Stimulated activated CD4-positive, alpha-beta T cell treated with anti-CD3 and anti-CD28 coated beads, Interleukin-12 subunit alpha, Interleukin-12 subunit beta, amount 100 ng/mL, for 24 hours (primary cell): ENCODE measurements at places on chromosomes 1 and 21.

DNA sequence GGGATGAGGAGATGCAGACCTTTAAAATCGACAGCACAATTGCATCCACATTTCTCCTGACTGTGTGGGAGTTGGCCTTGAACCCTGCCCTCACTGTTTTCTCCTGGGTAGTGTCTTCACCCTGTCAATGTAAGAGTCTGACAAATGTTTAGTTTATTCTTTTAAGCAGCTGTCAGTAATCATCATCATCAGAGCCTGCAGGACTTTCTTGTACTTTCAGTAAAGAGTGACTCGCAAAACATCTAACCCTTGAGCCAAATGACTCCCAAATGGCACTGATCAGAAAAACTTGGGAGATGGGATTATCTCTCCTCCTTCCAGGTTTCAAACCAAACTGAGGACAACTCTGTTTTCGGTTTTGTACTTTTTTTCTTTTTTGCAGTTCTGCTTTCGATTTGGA lies 460.2 kb downstream of the KIF26B start:
- no peak for DNase-seq

DNA sequence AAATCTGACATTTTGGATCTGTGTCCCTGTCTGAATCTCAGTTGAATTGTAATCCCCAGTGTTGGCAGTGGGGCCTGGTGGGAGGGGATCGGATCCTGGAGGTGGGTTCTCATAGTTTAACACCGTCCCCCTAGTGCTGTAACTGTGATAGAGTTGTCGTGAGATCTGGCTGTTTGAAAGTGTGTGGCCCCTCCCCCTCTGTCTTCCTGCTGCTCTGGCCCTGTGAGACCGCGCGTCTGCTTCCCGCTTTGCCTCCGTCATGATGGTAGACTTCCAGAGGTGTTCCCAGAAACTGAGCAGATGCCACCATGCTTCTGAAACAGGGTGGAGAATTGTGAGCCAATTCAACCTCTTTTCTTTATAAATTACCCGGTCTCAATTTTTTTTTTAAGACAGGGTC lies 25.0 kb downstream of the AGPAT3 start:
- DNase-seq: no peak

GRCh38 chr1:5818755-5819154 lies 173.5 kb downstream of the NPHP4 start:
- no peak for DNase-seq

- no peak for DNase-seq
Measured at GRCh38 chr1:196774175-196774574, 465 bp upstream of the CFHR3 start.

DNA sequence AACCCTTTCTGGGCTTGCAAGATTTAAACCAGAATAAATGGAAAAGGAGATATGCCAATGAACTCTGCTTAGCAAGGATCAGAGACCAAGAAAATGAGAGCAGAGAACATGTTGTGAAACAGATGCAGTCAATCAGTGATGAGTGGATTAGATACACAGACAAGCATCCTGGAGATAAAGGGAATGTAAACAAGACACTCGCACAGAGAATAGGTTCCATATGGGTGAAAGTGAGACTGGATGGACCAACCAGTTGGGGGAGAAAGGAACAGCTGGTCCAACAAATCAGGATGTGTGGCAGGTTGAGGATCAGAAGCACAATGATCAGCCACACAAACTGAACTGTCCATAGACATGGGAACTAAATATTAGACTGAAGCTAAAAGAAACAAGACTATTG lies 338.2 kb downstream of the ASTN1 start:
- no peak for DNase-seq

GRCh38 chr1:54255026-54255702 lies 55.2 kb downstream of the MRPL37 start:
- DNase-seq: no peak

GRCh38 chr1:50023292-50024159 lies at the start of gene AGBL4:
AGBL4 (minus strand) TSS chr1:50023954.
- no peak for DNase-seq

- no peak for DNase-seq
Measured at GRCh38 chr1:212157252-212157651, 121.7 kb downstream of the DTL start.

DNA sequence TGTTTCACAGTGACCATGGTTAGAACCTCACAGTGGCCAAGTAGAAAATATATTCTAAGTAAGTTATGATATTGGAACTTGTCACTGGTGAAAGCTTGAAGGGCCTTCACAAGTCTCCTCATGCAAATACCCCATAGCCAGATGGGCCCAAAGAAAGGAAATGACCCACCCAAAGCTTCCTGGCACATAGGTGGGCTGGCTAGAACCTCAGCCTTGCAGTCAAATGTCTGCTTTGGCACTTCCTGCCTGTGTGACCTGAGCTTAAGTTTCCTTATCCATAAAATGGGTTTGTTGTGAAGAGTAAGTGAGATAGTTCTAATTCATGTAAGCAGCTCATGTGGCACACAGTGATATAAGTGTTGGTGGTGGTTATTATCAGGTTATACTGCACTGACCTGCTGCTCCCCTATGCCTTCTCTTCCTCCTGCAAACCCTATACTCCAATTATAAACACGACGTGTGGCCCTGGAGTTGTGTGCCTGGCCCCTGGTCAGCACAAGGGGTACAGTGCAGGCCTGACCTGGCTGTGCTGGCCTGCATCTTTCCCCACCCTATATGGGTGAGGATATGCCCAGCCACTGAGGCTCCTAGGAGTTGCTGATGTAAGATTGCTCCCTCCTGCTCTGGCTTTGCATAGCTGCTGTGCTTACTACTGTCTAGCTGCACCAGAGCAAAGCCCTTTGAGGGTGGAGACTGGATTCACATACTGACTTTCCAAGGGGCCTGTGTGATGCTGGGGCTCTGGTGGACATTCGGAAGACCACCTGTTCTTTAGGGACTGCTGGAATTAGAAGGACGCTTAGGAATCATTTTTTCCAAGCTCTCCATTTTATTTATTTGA lies 4.7 kb upstream of the SLFNL1 start:
- DNase-seq: no peak

DNA sequence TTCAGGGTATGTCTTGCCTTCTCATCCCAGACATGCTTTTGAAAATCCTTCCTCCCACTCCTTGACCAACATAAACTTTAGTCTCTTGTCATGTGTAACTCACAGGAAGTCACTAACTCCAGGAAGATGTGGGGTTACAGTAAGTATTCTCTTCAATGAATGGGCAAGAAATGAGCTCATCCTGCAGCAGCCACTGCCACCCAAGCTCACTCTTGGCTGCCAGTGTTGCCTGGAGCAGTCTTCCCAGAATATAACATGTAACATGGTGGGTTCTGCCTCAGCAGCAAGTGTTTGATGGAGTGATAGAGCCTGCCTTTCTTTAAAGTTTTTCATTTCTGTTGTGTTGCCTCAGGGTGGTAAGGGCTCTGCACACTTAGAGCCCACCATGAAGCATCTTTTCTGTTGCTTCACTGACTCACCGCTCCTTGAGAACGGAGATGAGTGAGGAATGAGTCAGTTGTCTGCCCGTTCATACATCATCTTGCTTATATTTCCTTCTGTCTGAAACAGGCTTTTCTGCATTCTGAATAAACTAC lies 187.0 kb downstream of the TPR start:
- DNase-seq: no peak
